ENCODE measurements at places on chromosomes 2 and 18.
A peak's percentile ranks its signal among the peaks of the same experiment; 100 is the strongest.

GRCh38 chr2:218252509-218253231 lies 8.1 kb upstream of the GPBAR1 start:
- no peaks in the 10 kb centered on the region for H3K27me3 ChIP-seq
- H3K4me3 ChIP-seq, result no peak overlapping the region
- H3K36me3 ChIP-seq, result peaks cover 39% of the 10 kb centered on the region
- peak overlapping the region; percentile 70 for H3K27ac ChIP-seq

DNA sequence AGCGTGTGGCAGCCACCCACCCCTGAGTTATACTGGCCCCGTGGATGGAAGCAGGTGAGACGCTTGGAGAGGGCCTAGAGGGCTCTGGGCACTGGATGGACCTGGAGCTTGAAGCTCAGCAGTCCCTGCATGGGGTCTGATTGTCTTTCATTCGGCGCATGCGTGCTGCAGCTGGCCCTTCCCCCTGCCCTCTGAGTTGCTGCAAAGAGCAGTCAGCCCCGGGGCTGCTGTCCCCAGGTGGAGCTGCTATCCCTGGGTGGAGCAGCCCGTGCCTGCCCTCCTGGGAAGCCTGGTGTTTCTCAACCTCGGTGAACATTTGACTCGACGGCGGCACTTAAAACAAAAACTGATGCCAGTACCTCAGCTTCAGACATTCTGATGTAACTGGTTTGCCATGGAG lies 29.6 kb downstream of the IGFBP5 start:
- DNase-seq, result no peak
- H3K27ac ChIP-seq, result no peak overlapping the region
- no peak overlapping the region for H3K4me3 ChIP-seq
- H3K27me3 ChIP-seq, result peaks cover 5% of the 10 kb centered on the region

- H3K36me3 ChIP-seq, result peaks cover 9% of the 10 kb centered on the region
- DNase-seq, result no peak
- no peaks in the 10 kb centered on the region for H3K4me1 ChIP-seq
- no peak overlapping the region for H3K27ac ChIP-seq
- H3K4me3 ChIP-seq, result no peak overlapping the region
- H3K27me3 ChIP-seq, result no peaks in the 10 kb centered on the region
These were observed 107.9 kb downstream of the RNF144A start for GRCh38 chr2:7025082-7025481.

- H3K4me1 ChIP-seq, result peaks cover 31% of the 10 kb centered on the region
- H3K27me3 ChIP-seq, result peaks cover 3% of the 10 kb centered on the region
- peak overlapping the region; percentile 99 for H3K4me3 ChIP-seq
- H3K36me3 ChIP-seq, result peaks cover 20% of the 10 kb centered on the region
- peak overlapping the region; percentile 98 for H3K27ac ChIP-seq
These were observed 344 bp upstream of the MRPL33 start for GRCh38 chr2:27771202-27771547.

DNA sequence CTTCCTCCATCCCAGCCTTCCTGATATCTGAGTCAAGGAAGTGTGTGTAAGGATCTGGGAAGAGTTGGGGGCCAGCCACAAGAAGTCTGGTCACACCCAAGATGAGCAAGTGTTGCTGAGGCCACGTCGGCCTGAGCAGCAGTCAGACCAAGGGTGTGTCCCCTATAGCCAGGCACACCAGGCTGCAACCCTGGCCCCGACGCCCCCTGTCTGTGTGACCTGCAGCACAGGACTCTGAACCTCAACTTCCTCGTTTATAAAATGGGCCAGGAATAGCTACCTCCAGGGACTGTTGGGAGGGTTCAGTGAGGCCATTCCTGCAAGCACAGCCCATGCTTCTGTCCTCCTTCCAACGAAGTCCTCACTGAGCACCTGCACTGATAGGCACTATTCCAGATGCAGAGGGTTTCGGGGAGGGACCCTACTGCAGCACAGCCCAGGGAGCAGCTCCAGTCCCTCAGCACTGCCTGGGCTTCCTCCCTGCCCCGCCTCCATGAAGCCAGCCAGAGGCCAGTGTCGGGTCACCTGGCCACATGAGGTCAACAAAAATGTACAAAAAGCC lies 13.3 kb downstream of the LIMS2 start:
- no peaks in the 10 kb centered on the region for H3K36me3 ChIP-seq
- peaks cover 3% of the 10 kb centered on the region for H3K4me1 ChIP-seq
- H3K27me3 ChIP-seq, result peaks cover 52% of the 10 kb centered on the region
- no peak overlapping the region for H3K27ac ChIP-seq
- no peak for DNase-seq
- no peak overlapping the region for H3K4me3 ChIP-seq

DNA sequence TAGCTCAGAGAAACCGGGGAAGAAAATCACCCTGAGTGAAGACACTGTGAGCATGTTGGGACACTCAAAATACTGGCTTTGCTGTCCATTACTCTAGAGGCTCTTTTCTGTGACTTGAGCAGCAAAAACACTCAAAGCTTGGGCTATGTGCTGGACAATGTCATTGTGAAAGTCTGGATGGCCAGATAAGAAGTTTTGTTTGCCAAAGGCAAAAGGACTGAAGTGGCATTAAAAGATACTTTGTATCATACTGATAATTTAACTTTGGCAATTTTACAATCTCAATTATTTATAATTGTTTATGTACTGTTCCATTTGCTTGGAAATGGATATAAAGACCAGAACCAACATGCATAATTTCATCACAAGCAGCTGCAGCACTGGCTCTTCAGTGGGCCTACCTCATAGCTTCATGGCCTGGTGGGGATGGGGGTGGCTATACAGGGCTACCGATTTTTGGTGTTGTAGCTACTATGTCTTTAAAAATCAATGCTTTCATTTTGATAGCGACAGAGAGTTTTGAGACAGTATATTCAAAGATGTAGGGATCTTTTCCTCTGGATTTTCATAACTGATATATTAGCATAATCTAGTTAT lies 51.1 kb downstream of the RBKS start:
- no peak overlapping the region for H3K27ac ChIP-seq
- H3K4me3 ChIP-seq, result no peak overlapping the region

DNA sequence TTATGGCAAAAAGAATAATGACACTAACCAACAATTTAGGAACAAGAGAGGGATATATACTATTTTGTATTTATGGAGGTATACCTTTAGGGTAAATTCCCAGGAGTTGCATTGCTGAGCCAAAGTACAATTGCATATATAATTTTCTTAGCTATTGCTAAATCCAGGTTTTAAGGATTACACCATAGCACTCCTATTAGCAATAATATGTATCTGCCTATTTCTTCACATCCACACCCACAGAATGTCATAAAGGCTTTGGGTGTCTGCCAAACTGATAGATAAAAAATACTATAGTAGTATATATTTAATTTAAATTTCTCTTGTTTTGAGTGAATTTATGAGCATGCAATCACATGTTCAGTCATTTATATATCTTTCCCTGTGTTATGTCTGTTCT lies 11.5 kb upstream of the SERPINB13 start:
- peaks cover 7% of the 10 kb centered on the region for H3K27me3 ChIP-seq
- H3K27ac ChIP-seq, result no peak overlapping the region
- no peak for DNase-seq

- no peak for DNase-seq
- H3K4me1 ChIP-seq, result peaks cover 57% of the 10 kb centered on the region
- no peak overlapping the region for H3K4me3 ChIP-seq
- H3K27me3 ChIP-seq, result no peaks in the 10 kb centered on the region
These were observed 81.6 kb downstream of the LBH start for GRCh38 chr2:30312916-30313315.

- peaks cover 2% of the 10 kb centered on the region for H3K4me1 ChIP-seq
- DNase-seq, result no peak
- no peak overlapping the region for H3K4me3 ChIP-seq
- no peak overlapping the region for H3K27ac ChIP-seq
These were observed 13.8 kb upstream of the ZBTB7C start for GRCh38 chr18:48422947-48423378.

- H3K27ac ChIP-seq, result no peak overlapping the region
- no peak for DNase-seq
- H3K36me3 ChIP-seq, result no peaks in the 10 kb centered on the region
- no peaks in the 10 kb centered on the region for H3K27me3 ChIP-seq
- H3K4me1 ChIP-seq, result no peaks in the 10 kb centered on the region
- H3K4me3 ChIP-seq, result no peak overlapping the region
These were observed 207.1 kb downstream of the TDRD15 start for GRCh38 chr2:21330786-21331391.

GRCh38 chr2:70627211-70627898 lies 73.7 kb upstream of the TGFA start:
- peaks cover 4% of the 10 kb centered on the region for H3K27me3 ChIP-seq
- H3K4me1 ChIP-seq, result peaks cover 1% of the 10 kb centered on the region
- DNase-seq, result no peak
- no peak overlapping the region for H3K4me3 ChIP-seq
- H3K36me3 ChIP-seq, result no peaks in the 10 kb centered on the region

GRCh38 chr2:54384301-54385203 lies 71.6 kb upstream of the SPTBN1 start:
- H3K27ac ChIP-seq, result no peak overlapping the region
- H3K4me3 ChIP-seq, result no peak overlapping the region
- H3K4me1 ChIP-seq, result no peaks in the 10 kb centered on the region

GRCh38 chr2:30488012-30488659 lies 41.1 kb downstream of the LCLAT1 start:
- no peak for DNase-seq
- peaks cover 22% of the 10 kb centered on the region for H3K36me3 ChIP-seq
- H3K27me3 ChIP-seq, result no peaks in the 10 kb centered on the region
- H3K4me1 ChIP-seq, result peaks cover 36% of the 10 kb centered on the region
- no peak overlapping the region for H3K27ac ChIP-seq

DNA sequence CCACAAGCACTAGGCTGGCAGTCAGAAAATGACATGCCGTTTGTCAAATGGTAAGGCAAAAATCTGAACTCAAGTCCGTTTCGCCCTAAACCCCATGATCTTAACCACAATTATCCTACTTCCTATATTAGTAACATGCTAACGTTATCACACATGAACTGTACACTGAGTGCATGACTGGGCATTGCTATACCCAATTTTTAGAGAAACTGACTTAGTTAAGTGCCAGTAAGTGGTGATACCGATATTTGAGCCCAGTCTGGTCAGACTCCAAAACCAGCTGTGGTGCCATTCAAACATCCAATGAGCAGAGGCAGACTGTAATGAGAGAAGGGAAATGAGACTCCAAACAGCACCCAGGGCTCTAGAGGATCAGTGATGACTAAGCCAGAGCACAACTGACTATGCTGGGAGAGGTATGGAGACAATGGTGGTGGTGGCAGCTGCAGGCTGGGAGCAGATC lies 311.7 kb upstream of the PKDCC start:
- no peak overlapping the region for H3K27ac ChIP-seq
- peaks cover 26% of the 10 kb centered on the region for H3K27me3 ChIP-seq
- no peak for DNase-seq
- no peak overlapping the region for H3K4me3 ChIP-seq
- H3K36me3 ChIP-seq, result no peaks in the 10 kb centered on the region

DNA sequence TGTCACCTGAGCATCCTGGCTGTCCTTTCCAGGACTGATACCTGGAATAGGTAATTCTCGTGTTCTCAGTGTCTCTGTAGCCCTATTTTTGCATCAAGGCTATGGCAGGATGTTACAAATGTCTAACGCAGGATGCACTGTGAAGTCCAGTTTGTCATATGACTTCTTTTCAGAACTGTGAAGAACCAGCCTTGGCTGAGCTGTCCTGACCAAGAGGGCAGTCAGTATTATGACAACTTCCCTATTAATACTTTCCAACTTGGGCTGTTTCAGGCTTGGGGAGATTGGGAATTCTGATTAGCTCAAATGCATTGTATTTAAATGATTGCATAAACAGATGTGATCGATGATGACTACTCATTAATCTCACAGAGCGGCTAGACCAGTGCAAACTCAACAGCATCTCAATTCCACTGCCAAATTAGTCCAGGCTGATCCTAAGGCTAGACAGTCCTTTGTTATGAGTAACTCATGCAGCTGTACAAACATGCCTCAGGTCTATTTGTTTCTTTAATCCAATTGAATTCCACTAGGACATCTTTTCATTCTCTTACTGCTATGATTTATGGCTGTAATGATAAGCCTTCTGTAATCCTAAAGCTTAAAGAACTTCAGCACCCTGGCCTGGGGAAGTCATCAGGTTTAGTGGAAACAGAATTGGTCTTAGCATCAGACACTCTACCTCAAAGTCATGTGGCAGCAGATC lies 331.6 kb downstream of the KCNS3 start:
- no peak for DNase-seq
- no peaks in the 10 kb centered on the region for H3K36me3 ChIP-seq
- peaks cover 12% of the 10 kb centered on the region for H3K27me3 ChIP-seq
- H3K4me3 ChIP-seq, result no peak overlapping the region
- no peaks in the 10 kb centered on the region for H3K4me1 ChIP-seq

GRCh38 chr2:124805060-124805459 lies 780.0 kb downstream of the CNTNAP5 start:
- no peaks in the 10 kb centered on the region for H3K27me3 ChIP-seq
- no peaks in the 10 kb centered on the region for H3K36me3 ChIP-seq
- no peaks in the 10 kb centered on the region for H3K4me1 ChIP-seq
- no peak for DNase-seq

DNA sequence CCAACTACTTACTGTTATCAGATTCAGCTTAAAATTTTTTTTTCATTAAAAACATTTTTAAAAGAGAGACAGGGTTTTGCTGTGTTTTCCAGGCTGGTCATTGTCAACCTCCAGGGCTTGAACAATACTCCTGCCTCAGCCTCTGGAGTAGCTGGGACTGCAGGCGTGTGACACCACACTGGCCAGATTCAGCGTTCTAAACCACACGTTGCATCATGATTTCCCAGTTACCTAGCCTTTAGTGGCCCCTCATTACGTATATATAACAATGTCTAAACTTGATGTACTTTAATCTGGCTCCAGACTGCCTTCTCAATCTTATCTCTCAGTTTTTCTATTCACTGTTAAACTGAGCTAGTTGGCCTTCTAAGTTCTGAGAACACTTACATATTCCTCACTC lies 89.6 kb downstream of the COMMD1 start:
- no peak overlapping the region for H3K27ac ChIP-seq
- peaks cover 5% of the 10 kb centered on the region for H3K4me1 ChIP-seq
- no peaks in the 10 kb centered on the region for H3K36me3 ChIP-seq

DNA sequence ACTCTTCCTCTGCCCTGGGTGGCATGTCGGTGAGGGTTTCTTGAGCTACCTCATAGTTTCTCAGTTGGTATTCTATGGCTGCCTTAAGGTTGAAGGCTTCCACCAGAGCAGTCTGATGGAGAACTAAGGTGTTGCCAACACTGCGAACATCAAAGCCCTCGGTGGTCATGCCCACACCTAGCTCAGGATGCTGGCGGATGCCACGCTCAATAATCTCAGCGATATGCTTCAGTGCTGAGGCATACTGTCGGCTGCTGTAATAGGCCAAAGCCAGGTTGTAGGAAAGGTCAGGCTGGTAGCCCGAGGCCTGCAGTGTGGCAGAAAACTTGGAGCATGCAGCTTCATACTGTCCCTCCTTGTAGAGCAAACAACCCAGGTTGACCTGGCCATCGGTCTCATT lies 225.3 kb downstream of the AGPS start:
- H3K27ac ChIP-seq, result peak overlapping the region; percentile 98
- H3K4me1 ChIP-seq, result no peaks in the 10 kb centered on the region
- no peak for DNase-seq
- H3K27me3 ChIP-seq, result peaks cover 3% of the 10 kb centered on the region

- no peaks in the 10 kb centered on the region for H3K27me3 ChIP-seq
- DNase-seq, result no peak
- H3K4me1 ChIP-seq, result no peaks in the 10 kb centered on the region
- H3K27ac ChIP-seq, result no peak overlapping the region
- H3K4me3 ChIP-seq, result no peak overlapping the region
These were observed 411.2 kb upstream of the ETAA1 start for GRCh38 chr2:66985906-66986305.

GRCh38 chr2:163397451-163397850 lies 338.4 kb downstream of the FIGN start:
- no peaks in the 10 kb centered on the region for H3K27me3 ChIP-seq
- DNase-seq, result no peak

All from activated naive CD8-positive, alpha-beta T cell treated with anti-CD3 and anti-CD28 coated beads for 36 hours (primary cell).